ENCODE measurements at places on chromosomes 3 and 15.

- DNase-seq, result peak; percentile 47
Observed at GRCh38 chr15:33132722-33133345, 61.7 kb downstream of the FMN1 start.

- peak; percentile 85 for DNase-seq
Observed at GRCh38 chr15:25437777-25438600, 835 bp downstream of the UBE3A start.

- no peak for DNase-seq
Observed at GRCh38 chr3:38598791-38599190, 50.7 kb downstream of the SCN5A start.

DNA sequence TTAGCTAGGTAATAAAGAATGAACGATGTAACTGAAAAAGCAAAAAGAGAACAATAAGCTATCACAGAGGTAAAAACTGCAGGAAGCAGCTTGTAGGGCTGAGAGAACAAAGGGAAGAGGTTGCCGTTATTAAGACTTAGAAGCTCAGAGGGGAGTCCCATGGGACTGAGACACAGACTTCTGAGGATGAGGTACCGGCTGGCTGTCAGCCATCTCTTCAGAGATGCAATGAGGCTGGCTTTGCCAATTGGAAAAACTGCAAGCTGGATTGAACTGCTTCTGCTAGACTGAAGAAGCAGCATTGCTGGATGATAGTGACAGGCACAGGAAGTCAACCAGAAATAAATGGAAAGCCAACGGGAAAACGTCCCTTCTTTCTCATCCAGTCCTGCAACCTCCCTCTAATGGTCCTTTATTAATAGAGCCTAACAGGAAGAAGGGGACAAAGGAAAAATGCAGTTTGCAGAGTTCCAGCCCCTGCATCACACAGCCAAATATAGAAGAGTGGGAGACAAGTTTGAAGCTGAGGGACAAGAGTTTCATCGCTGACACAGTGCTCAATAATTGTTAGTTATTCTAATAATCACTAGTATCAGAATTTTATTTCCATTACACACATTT is 21.1 kb upstream of the KLHL6 start:
- DNase-seq, result peak; percentile 85

GRCh38 chr3:133945381-133946095 is 49.9 kb upstream of the RAB6B start:
- peak; percentile 32 for DNase-seq

GRCh38 chr15:68994149-68994548 is 20.3 kb upstream of the NOX5 start:
- DNase-seq, result no peak

GRCh38 chr15:69562564-69562963 is 109.9 kb downstream of the RPLP1 start:
- no peak for DNase-seq

DNA sequence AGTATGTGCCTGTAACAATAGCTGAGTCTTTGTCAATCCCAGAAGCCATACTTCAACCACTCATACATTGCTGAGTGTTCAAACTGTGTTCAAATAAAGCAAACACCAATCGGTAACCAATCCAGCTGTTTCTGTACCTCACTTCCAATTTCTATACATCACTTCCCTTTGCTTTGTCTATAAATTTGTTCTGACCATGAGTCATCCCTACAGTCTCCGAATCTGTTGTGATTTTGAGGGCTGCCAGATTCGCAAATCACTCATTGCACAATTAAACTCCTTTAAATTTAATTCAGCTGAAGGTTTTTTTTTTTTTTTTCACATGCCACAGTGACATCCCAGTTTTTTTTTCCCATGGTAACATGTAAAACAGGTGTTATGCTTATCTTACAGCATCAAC is 870.3 kb downstream of the NAALADL2 start:
- no peak for DNase-seq

GRCh38 chr3:32840086-32840841 is 22.5 kb downstream of the TRIM71 start:
- no peak for DNase-seq

GRCh38 chr3:58324391-58325390 is 8.0 kb upstream of the PXK start:
- DNase-seq, result no peak

- DNase-seq, result no peak
Observed at GRCh38 chr3:113070681-113071113, 79.9 kb downstream of the GTPBP8 start.

GRCh38 chr3:17573396-17573795 is 169.0 kb downstream of the TBC1D5 start:
- no peak for DNase-seq

GRCh38 chr3:120765830-120766493 is 23.4 kb downstream of the GTF2E1 start:
- DNase-seq, result no peak

GRCh38 chr3:138206196-138206595 is 19.1 kb downstream of the ARMC8 start:
- no peak for DNase-seq

GRCh38 chr3:138241676-138242075 is 54.6 kb downstream of the ARMC8 start:
- DNase-seq, result no peak

- DNase-seq, result no peak
Observed at GRCh38 chr15:78675617-78676360, 34.8 kb upstream of the CHRNB4 start.

DNA sequence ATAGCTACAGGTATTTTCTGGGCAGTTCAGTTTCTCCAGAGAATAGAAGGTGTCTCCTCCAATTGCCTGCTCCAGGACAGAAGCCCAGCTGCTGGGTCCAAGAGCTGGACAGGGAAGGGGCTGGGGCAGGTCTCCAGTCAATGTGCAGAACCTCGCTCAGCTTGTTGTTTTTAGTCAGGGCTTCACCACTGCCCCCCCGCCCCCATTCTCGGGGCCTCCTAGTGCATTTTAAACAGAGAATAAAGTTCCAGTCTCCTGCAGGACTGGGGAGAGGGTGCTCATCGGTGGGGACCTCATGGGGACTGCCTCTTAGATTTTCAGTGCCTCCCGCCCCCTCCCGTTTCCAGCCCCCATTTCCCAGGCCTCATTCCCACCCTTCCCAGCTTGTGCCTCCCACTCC is 216.6 kb downstream of the XXYLT1 start:
- no peak for DNase-seq

- no peak for DNase-seq
Observed at GRCh38 chr15:57667171-57667849, 39.2 kb upstream of the POLR2M start.

- no peak for DNase-seq
Observed at GRCh38 chr15:50783411-50783810, 17.9 kb upstream of the SPPL2A start.

DNA sequence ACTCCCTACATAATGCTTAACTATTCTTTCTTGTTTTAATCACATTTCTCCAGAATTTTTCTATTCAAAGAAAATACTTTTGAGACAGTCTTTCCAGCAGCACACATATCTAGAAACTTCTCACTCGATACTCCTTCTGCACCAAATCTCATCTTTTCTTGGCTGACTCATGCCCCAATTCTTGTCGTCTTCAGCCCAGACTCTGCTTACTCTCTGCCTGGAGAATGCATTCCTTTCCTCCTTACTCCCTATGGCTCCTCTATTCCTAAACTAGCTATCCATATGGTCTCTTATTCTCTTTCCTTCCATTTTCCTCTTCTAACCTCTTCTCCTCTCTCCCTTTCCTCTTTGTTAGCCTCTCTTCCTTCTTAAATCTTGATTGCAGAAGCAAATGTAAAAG is 158.7 kb downstream of the GBE1 start:
- DNase-seq, result no peak

DNA sequence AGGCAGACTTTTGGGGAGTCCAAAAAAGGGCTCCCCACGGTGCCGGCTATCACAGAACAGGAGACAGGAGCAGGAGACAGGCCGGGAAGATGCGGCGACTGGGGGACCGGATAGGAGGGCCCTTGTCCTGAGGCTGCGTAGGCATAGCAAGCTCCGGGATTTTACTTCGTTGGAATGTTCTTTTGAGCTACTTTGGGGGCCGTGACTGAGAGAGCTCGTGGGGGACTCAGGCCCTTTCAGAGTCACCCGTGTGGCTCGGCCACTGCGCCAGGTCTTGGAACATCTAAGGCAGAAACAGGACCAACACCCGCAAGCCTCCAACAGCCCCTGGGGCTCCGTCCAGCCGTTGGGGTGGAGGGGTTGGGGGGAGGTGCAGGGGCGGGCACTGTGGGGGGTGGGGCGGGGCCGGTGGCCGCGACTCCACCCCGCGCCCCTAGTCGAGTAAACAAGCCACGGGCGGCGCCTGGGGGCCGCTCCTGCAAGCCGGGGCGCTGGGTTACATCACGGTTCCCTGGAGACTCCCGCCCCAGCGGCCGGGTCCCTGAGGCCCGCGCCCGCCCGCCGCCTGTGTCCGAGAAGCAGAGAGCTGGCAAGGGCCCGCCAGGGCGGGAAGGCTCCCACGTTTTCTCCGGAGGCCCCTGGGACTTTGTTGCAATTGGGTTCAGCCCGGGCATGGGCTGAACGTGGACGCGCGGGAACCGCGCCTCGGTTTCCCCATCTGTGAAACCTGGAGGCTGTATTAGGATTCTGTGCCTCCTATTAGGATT is 23.3 kb upstream of the C15orf39 start:
- peak; percentile 63 for DNase-seq

DNA sequence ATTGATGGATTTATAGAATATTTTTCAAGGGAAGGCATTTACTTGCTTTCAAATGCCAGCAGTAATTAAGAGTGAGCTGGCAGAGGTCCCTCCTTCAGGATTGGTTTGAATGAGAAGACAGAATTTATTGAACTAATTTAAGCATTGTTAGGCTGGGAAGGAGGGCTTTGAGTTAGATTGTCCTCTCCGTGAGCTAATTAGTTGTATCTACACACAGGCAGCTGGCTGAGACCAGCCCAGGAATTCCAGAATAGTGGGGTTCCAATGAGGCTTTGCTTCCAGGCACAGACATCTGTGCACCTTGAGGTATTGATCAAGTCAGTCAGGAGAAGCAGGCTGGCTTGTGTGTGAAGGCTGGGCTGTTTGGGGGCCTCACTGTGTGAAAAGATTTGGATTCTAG is 124.0 kb upstream of the WNT5A start:
- no peak for DNase-seq

GRCh38 chr3:188829576-188829975 is 342.2 kb upstream of the TPRG1 start:
- DNase-seq, result no peak

- no peak for DNase-seq
Observed at GRCh38 chr15:52294881-52295420, 653 bp downstream of the MYO5C start.

- no peak for DNase-seq
Observed at GRCh38 chr3:60600848-60601247, 650.4 kb downstream of the FHIT start.

DNA sequence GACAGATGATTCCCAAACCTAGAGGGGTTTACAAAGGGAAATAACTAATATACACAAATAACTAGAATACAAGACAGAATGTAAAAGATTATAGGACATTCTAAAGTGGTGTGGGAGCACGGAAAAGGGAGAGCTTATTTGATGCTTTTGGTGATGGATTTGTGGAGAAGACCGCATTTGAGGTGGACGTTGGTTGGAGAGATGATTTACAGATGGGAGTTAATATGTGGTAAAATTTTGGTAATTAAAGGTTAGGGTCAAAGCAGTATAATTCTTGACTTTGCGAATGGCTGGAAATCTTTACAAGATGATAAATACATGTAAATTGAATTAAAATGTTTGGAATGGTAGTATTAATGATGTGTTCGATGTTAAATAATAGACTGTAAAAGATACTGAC is 1.2 kb downstream of the KNL1 start:
- no peak for DNase-seq

DNA sequence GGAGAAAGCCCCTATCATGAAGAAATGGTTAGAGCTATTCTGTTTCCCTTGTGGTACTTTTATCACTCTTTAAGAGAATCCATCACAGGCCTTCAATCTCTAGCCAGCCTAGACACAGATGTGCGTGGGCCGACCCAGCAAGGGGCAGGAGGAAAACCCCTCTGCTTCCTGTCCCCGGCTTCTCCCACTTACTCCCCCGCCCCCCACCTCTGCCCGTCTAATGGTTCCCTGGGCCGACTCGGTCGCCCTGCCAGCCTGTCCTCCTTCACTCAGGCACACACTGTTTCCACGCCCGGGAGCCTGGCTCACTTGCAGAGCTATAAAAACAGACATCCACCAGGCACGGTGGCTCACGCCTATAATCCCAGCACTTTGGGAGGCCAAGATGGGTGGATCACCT is 58.3 kb upstream of the TFRC start:
- DNase-seq, result no peak

DNA sequence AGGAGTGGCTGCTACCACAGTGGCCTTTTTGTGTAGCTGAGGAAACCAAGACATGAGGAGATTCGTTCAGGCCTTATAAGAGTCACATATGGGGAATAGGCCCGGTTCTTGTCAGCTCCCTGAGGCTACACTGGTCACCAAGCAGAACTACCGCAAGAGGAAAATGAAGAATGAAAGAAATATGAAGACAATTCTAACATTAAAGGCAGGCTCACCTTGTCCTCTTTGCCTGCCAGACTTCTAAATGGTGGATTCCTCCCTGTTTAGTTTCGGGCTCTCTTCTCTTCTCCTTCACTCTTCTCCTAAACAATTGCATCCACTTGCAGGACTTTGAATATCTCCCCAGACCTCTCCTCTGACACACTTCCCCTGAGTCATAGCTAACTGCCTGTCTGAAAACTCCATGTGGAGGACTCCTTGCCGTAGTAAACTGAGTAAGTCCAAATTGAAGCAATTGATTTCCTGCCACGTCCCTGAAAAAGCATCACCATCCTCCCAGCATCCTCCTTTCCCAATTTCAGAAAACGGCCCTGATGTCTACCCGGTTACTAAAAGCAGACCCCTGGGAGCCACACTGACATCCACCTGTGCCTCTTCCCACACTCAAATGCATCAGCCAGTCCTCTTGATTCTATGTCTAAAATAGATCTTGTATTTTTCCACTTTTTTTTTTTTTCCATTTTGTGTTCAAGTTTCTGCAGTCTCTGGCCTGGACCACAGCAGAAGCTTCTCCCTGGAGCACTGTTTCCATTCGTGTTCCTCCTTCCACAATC is 30.3 kb upstream of the VEPH1 start:
- no peak for DNase-seq

DNA sequence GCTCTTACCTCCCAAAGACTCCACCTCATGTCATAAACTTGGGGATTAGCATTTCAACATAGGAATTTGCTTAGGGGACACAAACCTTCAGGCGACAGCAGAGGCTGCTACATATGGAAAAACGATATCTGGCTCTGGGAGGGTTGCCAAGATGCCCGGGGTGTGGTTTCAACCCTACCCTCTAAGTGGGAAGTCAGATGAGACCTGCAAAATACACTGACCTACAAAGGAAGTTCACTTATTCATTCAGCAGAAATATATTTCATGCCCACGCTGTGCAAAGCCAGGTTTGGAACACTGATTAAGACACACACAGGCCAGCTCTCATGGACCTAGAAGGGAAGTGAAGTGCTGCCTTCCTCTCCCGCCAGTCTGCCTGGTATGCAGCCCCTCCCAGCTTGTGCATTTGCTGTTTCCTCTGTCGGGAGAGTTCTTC is 239.3 kb downstream of the FEZF2 start:
- DNase-seq, result peak; percentile 33

GRCh38 chr3:77392181-77392580 is 352.3 kb downstream of the ROBO2 start:
- no peak for DNase-seq

- DNase-seq, result no peak
Observed at GRCh38 chr3:195546130-195546560, 3.0 kb upstream of the PPP1R2 start.

- no peak for DNase-seq
Observed at GRCh38 chr3:56087451-56088053, 380.7 kb downstream of the ERC2 start.
